ENCODE measurements at places on chromosomes 1 and 21. TPM values are rescaled to one million over a fixed set of nuclear protein-coding genes. Genes with fewer than 3 reads are reported as not detected.

DNA sequence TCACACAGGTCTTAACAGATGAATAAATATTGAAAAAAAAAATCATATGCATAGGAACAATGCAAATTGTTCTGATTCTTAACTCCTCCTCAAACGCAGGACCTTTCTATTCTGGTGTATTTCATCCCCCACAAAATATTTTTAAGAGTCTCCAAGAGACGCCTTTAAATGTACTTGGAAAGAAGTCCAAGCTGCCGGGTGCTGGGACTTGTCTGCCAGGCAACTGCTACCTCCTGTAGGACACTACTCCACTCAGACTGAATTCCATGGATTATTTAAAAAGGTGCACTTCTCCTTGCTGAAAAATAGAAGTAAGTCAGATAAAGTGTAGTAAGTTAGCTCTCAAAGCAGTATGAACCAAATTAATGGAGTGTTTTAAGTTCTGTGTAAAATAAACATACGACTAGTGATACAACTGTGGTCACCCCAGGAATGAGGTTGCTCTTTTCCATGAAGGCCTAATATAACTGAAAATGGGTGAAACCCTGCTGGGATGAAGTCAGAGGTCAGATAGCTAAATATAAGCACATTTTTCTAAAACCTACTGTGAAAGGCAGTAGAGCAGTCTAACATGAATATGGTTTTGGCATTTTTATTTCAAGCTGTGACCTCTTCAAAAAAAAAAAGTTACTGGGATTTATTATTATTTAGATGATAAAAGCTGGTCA is 189.2 kb upstream of the PBX1 start:
- DNase-seq, result no peak

GRCh38 chr1:96362623-96363022 is 359.0 kb upstream of the PTBP2 start:
- no peak for DNase-seq

The GPR153 gene
- 9.8 TPM for total RNA-seq

GRCh38 chr1:246067432-246068216 is 439.5 kb downstream of the SMYD3 start:
- DNase-seq, result peak; percentile 44

- DNase-seq, result peak; percentile 44
Observed at GRCh38 chr21:29072873-29073221, 601 bp downstream of the CCT8 start.

DNA sequence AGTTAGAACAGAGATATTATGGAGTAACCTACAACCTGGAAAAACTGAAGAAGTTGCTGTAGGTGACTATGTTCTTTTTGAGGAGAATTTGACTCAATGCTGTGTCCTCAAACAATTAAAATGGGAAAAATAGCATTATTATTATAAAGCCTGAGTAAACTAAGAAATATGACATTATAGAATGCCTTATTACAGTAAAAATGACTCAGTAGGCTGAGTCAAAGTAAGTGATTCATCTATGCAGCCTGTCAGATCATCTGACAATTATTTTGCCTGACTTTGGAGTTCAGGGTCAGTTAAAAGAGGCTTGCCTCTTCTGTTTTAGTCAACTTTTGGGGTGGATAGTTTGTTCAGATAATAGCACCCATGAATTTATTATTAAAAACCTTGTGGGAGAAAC is 150.8 kb upstream of the PTGFR start:
- DNase-seq, result no peak

The TSSK3 gene
- total RNA-seq, result 1.2 TPM

The PSMD4 gene
- total RNA-seq, result 183 TPM

DNA sequence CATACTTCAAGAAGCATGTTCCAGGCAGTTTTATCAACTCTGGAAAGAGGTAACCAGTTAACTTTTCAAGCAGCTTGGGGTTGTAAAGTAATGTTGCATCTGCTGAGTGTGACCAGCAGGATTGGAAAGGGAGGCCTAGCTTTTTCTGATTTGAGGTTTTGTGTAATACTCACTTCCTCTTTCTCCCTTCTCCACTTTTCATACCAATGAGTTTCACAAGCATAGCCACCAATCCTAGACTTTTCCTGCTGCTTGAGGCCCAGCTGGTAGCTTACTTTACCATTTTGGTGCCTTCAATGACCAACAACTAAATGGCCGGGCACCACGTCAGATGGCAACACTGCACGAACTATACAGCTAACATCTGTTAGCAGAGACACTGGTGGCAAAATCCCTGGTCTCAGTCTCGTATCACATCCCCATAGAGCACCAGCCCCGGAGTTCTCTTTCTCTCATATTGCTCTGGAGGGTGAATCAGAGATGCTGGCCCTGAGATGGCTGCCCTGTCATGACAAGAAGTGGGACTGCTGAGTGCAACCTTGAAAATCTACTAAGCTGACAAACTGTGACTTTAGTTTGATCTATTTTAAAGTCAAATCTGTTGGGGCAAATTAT is 14.8 kb upstream of the GPR88 start:
- DNase-seq, result peak; percentile 28

DNA sequence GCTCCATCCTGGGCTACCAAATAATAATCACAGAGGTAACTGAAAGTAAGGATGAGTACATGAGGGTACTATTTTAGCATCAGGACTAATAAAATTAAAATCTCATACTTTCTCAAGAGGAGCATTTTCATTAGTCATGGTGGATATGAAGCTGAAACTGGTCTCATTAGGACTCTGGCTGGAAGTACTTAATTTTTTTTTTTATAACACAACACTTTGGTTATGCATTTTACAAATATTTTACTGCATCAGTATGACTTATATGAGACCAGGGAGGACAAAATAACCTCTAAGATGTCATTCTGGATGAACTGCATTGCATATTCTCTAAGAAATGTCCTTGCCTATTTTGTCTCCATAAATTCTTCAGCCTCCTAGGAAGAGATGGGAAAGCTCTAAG is 290.9 kb downstream of the HLX start:
- no peak for DNase-seq

- no peak for DNase-seq
Observed at GRCh38 chr1:81312272-81312754, 488.4 kb upstream of the ADGRL2 start.

DNA sequence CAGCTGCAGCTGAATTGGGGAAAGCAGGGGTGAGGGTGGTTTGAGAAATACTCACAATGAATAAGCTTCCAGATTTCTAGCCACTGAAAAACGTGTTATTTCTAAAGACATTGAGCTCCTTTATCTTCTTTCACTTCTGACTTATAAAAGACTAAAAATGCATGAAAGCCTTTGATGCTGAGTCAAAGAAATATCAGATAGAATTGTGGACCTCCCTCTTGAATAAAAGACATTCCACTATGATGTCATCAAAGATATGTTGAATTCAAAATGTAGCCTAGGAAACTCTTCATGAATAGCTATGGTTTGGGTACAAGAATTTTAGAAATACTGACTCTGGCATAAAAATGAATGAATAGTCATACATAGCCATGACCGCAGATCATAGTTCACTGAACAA is 44.7 kb upstream of the COL24A1 start:
- DNase-seq, result no peak
